ENCODE measurements at places on chromosomes 13 and 19. TPM values are rescaled to one million over a fixed set of nuclear protein-coding genes. Genes with fewer than 3 reads are reported as not detected.

The RNF113B gene
- not detected for total RNA-seq

The LPAR6 gene
- total RNA-seq: 5.8 TPM

The ERFL gene
- total RNA-seq: not detected

The CDX2 gene
- not detected for total RNA-seq

The CEACAM21 gene
- total RNA-seq: not detected

The PSPN gene
- 0.62 TPM for total RNA-seq

The NBEA gene
- total RNA-seq: 0.08 TPM

The KIR3DL1 gene
- total RNA-seq: not detected

The ZNF260 gene
- 5.4 TPM for total RNA-seq

The GRIN2D gene
- 0.16 TPM for total RNA-seq

The CCDC70 gene
- total RNA-seq: not detected

The VSTM2B gene
- total RNA-seq: not detected

The ATP4A gene
- total RNA-seq: not detected

The DIRAS1 gene
- total RNA-seq: not detected

The PLPP2 gene
- total RNA-seq: 6.6 TPM

The SYNGR4 gene
- total RNA-seq: not detected

The CD70 gene
- 0.46 TPM for total RNA-seq

The EPS8L1 gene
- total RNA-seq: 45.1 TPM

The LILRB2 gene
- total RNA-seq: not detected

The LRFN3 gene
- total RNA-seq: 12.7 TPM

The CRLF1 gene
- total RNA-seq: 0.31 TPM

The S1PR5 gene
- 27.2 TPM for total RNA-seq

The CLIP3 gene
- 1.0 TPM for total RNA-seq

The ZNF850 gene
- total RNA-seq: 0.72 TPM

The CRB3 gene
- total RNA-seq: 23.8 TPM

The IZUMO4 gene
- total RNA-seq: 1.1 TPM

The KATNAL1 gene
- total RNA-seq: 6.3 TPM

The LHB gene
- total RNA-seq: not detected

The OCEL1 gene
- 5.5 TPM for total RNA-seq

The FCER2 gene
- not detected for total RNA-seq

The FBXO17 gene
- total RNA-seq: 24.5 TPM

The FAM216B gene
- not detected for total RNA-seq

The CDADC1 gene
- 1.6 TPM for total RNA-seq

The ZNF121 gene
- total RNA-seq: 22.9 TPM

The ACER1 gene
- total RNA-seq: not detected

The ATXN8OS gene
- total RNA-seq: not detected

The CABP5 gene
- not detected for total RNA-seq

The TMPRSS9 gene
- total RNA-seq: not detected

The TNFSF11 gene
- not detected for total RNA-seq

The GRIN3B gene
- 2.3 TPM for total RNA-seq

The TEX101 gene
- total RNA-seq: not detected

The IRF3 gene
- 83.8 TPM for total RNA-seq

The GSX1 gene
- total RNA-seq: not detected

The MYO1F gene
- total RNA-seq: 0.31 TPM

The ZNF534 gene
- not detected for total RNA-seq

The OR10H1 gene
- not detected for total RNA-seq

The SYT5 gene
- 2.2 TPM for total RNA-seq

The GADD45B gene
- total RNA-seq: 19.2 TPM

The IRGC gene
- total RNA-seq: not detected

The CGB2 gene
- total RNA-seq: not detected

The MBD3L1 gene
- not detected for total RNA-seq

The LILRB1 gene
- total RNA-seq: not detected

The CEBPA gene
- total RNA-seq: 1.2 TPM

The SULT2A1 gene
- total RNA-seq: not detected

The TTYH1 gene
- not detected for total RNA-seq
